Cardiac muscle cell (in vitro differentiated cells and primary cell): ENCODE measurements at places on chromosomes 2 and 18. TPM values are rescaled to one million over a fixed set of nuclear protein-coding genes. Genes with fewer than 3 reads are reported as not detected.

Gene HIBCH
- total RNA-seq: 15.4 and 15.9 TPM in 2 replicates

Gene CNGA3
- 0.04 TPM in 1 of 2 replicates, not detected in the other for total RNA-seq

Gene UPP2
- not detected in 2 replicates for total RNA-seq

Gene ITPRIPL1
- total RNA-seq: 1.1 and 1.3 TPM in 2 replicates

Gene NOSTRIN
- 0.49 and 0.92 TPM in 2 replicates for total RNA-seq

Gene DSG1
- total RNA-seq: not detected in 2 replicates

Gene PLGLB2
- 0.92 TPM in 1 of 2 replicates, not detected in the other for total RNA-seq

Gene HOXD12
- total RNA-seq: not detected in 2 replicates

Gene SERPINB13
- total RNA-seq: not detected in 2 replicates

Gene PPP1R1C
- total RNA-seq: 4.7 and 12.1 TPM in 2 replicates

Gene MYO5B
- total RNA-seq: 6.4 and 16.7 TPM in 2 replicates

Gene STEAP3
- total RNA-seq: 3.8 TPM in 2 replicates

Gene C2orf66
- 0.27 TPM in 1 of 2 replicates, not detected in the other for total RNA-seq

Gene MYO7B
- 0.06 TPM in 1 of 2 replicates, not detected in the other for total RNA-seq

Gene CHRND
- 0.09 TPM in 1 of 2 replicates, not detected in the other for total RNA-seq

Gene CRYGC
- total RNA-seq: not detected in 2 replicates

Gene CROCC2
- total RNA-seq: not detected in 2 replicates

Gene SERPINB2
- not detected in 2 replicates for total RNA-seq

Gene ANKRD30BL
- 0.14 and 0.71 TPM in 2 replicates for total RNA-seq

Gene C2orf72
- 4.2 and 5.4 TPM in 2 replicates for total RNA-seq

Gene HOXD11
- total RNA-seq: not detected in 2 replicates

Gene EFHD1
- total RNA-seq: 3.2 and 8.0 TPM in 2 replicates

Gene CENPA
- total RNA-seq: 1.9 and 18.6 TPM in 2 replicates

Gene TUBB8B
- total RNA-seq: not detected in 2 replicates

Gene PTH2R
- total RNA-seq: 0.09 TPM in 1 of 2 replicates, not detected in the other

Gene MEP1B
- total RNA-seq: 0.04 and 0.09 TPM in 2 replicates

Gene KCNG2
- total RNA-seq: not detected in 2 replicates

Gene PLEKHB2
- total RNA-seq: 36.6 and 49.0 TPM in 2 replicates

Gene FAM161A
- total RNA-seq: 3.3 and 4.5 TPM in 2 replicates

Gene ACMSD
- total RNA-seq: not detected in 2 replicates

Gene LIMS4
- total RNA-seq: 2.1 and 2.3 TPM in 2 replicates

Gene HSBP1L1
- 2.5 and 6.3 TPM in 2 replicates for total RNA-seq

Gene ZNF521
- total RNA-seq: 152 and 442 TPM in 2 replicates

Gene ARHGEF4
- total RNA-seq: 38.3 and 82.2 TPM in 2 replicates

Gene PTPRN
- total RNA-seq: 0.36 and 1.2 TPM in 2 replicates

Gene KCNJ3
- total RNA-seq: 1.9 and 3.3 TPM in 2 replicates

Gene EPAS1
- 4.8 and 7.3 TPM in 2 replicates for total RNA-seq

Gene TUBA4B
- not detected in 2 replicates for total RNA-seq
